ENCODE measurements at places on chromosomes 4 and X. TPM values are rescaled to one million over a fixed set of nuclear protein-coding genes. Genes with fewer than 3 reads are reported as not detected.

Gene JCHAIN
- total RNA-seq = not detected

Gene VCX3A
- not detected for total RNA-seq

Gene LEF1
- not detected for total RNA-seq

Gene ZDHHC15
- not detected for total RNA-seq

Gene PCDH18
- total RNA-seq = not detected

Gene C4orf50
- total RNA-seq = not detected

Gene EDNRA
- 0.30 TPM for total RNA-seq

Gene MGAT4D
- total RNA-seq = not detected

Gene NLRP2B
- not detected for total RNA-seq

Gene AFM
- total RNA-seq = not detected

Gene TEX13B
- total RNA-seq = not detected

Gene DCHS2
- not detected for total RNA-seq

Gene H2BW1
- not detected for total RNA-seq

Gene SLC6A14
- total RNA-seq = not detected

Gene ITGB1BP2
- 1.1 TPM for total RNA-seq

Gene TASL
- not detected for total RNA-seq

Gene SPOCK3
- total RNA-seq = 0.12 TPM

Gene OPN1MW3
- total RNA-seq = not detected

Gene JADE3
- total RNA-seq = 13.3 TPM

Gene POF1B
- total RNA-seq = 2.7 TPM

Gene ARAF
- total RNA-seq = 44.4 TPM

Gene LDB2
- total RNA-seq = not detected

Gene IL2
- not detected for total RNA-seq

All from A549 treated with Mapracorat at 1 μM for 4 hours (cell line).